ENCODE measurements at places on chromosomes 1 and 21.

GRCh38 chr1:87754139-87754538, 425.5 kb downstream of the LMO4 start:
- no peak for DNase-seq

DNA sequence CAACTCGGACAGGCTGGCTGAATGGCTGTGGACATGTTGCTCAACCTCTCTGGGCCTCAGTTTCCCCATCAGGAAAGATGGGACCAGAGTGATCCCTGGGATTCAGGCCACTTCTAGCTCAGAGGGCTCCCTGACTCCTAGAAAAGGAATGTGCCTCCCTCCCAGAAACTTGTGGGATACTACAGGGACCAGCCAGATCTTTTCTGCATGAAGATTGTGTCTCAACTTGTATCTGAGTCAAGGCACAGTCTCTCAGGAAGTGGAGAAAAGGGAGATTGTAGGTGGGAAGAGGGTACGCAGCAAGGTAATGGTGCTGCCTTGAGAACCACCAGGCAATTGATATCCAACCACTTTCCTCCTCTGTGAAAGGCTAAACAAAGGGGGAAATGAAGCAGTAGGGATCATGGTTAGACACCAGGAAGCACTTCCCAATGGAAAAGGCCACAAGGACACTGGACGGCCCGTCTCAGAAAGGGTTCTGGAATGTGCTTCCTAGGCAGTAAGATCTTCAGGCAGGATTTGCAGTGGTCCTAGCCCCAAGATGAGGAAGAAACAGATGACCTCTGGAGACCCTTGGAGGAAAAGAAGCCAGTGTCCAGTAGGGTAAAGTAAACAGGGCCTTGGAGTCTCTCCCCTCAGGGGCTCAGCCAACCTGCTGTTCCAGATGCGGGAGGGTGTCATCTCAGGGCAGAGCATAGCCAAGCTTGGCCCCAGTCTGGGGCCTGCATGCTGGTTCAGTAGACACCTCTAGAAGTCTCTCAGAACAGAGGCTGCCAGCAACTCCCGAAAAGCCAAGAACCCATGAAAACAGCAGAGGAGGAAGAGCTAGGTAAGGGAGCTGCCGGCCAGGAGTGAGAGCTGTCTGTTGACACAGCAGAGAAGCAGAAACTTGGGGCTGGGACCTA, 16.8 kb downstream of the IFFO2 start:
- no peak for DNase-seq

DNA sequence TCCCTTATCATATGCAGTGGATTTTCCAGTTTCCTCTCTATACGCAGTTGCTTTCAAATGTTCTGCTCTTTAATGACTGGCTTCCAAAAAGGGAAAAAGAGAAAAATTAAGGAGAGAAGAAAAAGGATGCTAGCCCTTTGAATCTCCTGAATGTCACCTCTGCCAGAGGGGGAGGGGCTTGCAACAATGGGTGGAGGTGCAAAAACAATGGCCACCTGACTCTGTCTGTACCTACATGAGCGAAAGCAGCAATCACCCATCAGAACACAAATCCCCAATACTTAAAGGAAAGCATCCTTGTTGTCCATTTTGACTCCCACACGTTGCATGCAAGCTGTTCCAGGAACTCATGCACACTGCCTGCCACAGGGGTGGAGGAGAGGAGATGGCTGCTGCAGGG, 61.2 kb downstream of the CCDC30 start:
- DNase-seq = no peak

DNA sequence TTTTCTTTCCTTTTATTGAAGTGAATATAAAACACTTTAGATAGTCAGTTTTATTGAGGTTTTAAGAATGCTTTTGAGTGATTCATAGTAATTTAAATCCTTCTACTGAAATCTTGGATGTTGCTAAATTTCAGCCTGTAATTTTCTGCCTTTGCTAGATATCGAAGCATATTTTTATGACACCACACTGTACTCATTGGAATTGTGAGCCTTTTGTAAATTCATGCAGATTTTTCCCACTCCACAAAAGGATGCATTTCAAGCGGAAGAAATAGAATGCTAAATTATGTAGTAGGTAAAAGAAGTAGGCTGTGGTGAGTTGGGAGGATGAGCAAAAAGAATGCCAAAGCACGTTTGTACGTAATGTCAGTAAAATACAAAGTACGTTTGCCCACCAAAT, 13.8 kb downstream of the SNX7 start:
- no peak for DNase-seq

- DNase-seq = no peak
These were observed 58.9 kb upstream of the CTTNBP2NL start for GRCh38 chr1:112337028-112337531.

- DNase-seq = no peak
These were observed 5.2 kb downstream of the PLA2G2D start for GRCh38 chr1:20114021-20114648.

DNA sequence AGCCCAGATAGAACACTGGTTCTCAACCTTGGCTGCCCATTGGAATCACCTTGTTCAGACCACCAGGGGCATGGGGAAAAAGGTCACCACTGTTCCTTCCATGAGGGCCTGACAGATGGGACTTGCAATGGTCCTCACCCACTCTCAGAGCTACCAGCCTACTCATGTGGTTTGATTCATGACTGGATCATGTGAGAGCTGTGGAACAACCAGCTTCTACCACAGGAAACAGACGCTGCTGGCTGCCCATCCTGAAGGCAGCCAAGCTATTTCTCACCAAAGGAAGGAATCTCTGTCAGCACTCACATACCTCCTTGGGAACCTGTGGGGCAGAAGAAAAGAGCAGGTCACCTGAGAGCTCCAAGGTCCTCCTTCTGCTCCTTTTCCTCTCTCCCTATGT, 53.6 kb downstream of the CAPN8 start:
- DNase-seq = no peak

GRCh38 chr21:44957047-44957831, 17.4 kb downstream of the SLX9 start:
- DNase-seq = no peak

DNA sequence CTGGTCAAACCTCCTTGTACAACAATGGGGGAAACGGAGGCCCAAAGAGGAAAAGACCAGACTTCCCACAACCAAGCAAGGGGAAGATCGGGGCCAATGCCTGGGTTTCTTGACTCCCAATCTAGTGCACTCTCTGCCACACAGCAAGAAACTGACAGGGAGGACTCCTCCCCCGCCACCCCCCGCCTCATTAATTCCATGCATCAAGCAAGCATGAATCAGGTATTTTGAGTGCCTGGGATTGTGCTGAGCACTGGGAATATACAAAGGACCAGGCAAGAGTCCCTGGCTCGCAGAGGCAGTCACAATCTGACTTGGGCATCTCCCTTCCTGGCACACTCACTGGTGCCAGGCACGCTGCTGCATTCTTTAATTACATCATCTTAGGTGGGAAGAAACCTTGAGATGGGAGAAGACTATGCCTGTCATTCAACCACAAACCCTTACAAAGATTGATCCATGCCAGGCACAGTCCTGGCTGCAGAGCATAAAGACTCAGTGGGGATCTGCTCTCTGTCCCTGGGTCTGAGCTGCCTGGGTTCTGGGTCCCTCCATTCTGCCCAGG, 4.4 kb upstream of the KCNC4 start:
- DNase-seq = no peak

DNA sequence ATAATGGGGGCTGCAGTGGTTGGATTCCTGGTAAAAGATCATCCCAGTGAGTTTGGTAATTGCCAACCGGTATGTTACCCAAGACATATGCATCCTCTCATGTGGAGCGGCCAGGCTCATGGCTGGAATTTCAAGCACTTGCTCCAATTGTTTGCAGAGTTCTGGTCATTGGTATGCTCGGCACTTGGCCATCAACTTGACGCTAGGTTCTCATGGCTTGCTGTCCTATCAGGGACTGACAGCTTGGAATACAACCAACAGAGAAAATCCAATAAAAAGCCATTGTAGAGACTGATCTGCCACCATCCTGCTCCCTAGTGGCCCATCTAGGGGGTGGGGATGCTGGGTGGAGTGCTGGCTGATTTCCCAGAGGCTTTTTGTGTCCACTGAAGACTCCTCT, 120.9 kb downstream of the EDEM3 start:
- no peak for DNase-seq

DNA sequence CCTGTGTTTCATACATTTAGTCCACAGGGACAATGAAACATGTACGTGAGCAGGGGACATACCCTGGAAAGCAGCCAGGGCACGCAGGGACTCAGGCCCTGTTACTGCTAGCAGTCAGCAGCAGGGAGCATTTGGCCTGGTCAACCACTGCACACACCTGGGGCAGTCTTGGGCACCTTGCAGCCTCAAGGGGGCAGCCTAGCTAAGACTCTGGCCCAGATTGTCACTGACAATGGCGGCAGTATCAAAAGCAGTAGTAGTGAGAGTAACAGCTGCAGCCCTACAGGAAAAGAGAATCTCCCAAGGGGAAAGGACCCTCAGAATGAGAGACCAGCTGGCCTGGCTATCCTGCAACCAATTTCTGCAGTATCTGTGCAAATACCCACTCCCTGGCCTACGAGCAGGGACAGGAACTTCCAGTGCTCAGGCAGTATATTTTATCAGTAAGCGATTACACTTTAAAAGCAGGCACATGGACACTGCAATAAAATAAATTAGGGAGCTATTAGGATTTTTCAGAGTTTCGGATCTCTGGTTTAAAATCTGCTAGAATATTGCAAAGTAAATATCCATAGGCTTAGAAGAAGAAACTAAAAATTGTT, 475.6 kb downstream of the LTN1 start:
- DNase-seq = peak; percentile 1

DNA sequence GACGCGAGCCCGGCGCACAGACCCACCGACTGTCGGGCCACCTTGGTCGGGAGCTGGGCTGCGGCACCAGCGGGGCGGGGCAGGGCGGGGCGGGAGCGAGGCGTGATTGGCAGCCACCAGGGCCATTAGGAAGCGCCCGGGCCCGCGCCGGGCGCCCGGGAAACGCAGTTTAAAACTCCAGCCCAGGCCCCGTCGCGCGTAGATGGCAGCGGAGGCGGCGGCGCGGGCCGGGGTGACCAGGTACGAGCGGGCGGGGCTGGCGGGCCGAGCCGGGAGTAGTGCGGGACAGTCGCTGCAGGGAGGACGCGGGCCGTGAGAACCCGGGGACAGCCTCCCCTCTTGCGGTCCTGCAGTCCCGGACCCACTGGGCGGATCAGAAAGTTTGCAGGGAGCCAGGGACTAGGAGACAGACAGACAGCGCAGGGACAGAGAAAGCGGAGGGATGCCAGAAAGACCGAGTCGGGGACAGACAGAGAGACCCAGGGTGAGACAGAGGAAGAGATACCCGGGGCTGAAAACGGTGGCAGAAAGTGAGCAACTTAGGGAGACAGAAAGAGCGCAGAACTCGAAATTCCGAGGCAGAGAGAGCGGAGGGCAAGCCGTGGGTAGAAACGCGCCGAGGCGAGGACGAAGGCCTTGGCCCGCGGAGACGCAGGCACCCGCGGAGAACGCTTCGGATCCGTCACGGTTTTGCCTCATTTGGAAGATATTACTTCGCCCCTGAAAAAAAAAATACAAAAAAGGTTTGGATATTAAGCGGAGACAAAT, at the start of gene DMBX1:
Gene DMBX1 (plus strand): TSS at position 199 of the 768 bp plus-strand sequence. CDS start 17,175 bp downstream, outside the sequence.
- DNase-seq = no peak

- no peak for DNase-seq
These were observed 17.8 kb downstream of the WNT9A start for GRCh38 chr1:227929751-227930472.

DNA sequence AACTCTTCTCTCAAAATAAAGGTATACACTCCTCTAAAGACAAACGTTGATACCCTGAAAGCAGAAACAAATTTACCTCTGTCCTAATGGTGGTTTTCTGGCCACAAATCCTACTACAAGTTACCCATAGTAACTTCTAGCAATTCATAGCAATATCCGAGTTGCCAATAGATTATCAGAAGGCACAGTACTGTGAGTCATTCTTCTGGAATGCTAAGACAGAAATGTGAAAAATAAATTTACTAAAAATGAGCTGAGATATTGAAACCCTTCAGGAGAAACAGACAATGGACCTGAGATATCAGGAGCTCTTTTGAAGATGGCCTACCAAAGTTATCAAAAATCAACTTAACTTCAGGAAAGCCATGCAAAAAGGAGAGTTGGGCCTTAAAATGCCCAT, 715.0 kb upstream of the ADAMTS5 start:
- no peak for DNase-seq
